Kasumi-1 (cell line): ENCODE measurements at places on chromosomes 3 and 15.

DNA sequence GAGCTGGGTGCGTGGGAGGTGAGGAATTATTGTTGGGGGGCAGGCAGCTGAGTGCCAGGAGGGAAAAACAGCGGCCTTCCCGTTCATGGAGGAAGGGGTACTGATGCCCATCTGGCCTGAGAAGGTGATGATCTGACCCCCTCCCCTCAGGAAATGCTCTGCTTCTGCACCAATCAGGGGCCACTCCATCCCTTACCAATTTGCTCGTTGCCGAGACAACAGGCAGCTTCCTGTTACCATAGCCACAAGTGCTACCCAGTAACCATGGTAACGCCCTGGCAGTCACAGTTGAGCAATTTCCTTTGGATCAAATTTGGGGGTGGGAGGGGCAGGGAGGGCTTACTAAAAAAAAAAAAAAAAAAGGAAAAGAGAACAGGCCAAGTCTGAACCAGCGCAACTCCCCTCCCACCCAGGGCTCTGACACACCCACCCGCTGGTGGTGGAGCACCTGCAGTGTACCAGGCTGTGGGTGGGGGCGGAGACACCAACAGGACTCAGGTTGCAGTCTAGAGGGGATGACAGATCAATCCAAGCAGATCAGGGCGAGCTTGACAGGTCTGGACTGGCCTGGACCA lies 13.7 kb downstream of the CELF6 start:
- peak; percentile 10 for DNase-seq

DNA sequence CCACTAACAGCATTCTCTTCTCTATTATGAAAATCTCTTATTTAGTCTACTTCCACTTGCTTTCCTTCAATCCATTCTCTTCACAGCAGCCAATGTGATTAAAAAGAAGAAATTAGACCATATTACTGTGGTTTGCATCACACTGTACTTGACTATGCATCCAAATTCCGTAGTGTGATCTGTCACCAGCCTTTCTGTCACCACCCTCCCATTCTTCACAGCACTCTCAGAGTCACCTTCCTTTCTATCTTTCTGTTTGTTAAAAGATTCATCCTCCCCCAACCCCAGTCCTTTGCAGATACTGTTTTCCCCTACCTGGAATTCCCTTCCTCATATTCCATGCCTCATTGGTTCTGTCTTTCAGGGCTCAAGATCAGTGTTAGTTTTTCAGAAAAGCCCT lies 55.0 kb upstream of the ABHD10 start:
- DNase-seq, result no peak

- DNase-seq, result no peak
These were observed 356.6 kb upstream of the ROBO2 start for GRCh38 chr3:76683256-76683655.

- DNase-seq, result no peak
These were observed 691.9 kb downstream of the NTRK3 start for GRCh38 chr15:87564681-87565080.

DNA sequence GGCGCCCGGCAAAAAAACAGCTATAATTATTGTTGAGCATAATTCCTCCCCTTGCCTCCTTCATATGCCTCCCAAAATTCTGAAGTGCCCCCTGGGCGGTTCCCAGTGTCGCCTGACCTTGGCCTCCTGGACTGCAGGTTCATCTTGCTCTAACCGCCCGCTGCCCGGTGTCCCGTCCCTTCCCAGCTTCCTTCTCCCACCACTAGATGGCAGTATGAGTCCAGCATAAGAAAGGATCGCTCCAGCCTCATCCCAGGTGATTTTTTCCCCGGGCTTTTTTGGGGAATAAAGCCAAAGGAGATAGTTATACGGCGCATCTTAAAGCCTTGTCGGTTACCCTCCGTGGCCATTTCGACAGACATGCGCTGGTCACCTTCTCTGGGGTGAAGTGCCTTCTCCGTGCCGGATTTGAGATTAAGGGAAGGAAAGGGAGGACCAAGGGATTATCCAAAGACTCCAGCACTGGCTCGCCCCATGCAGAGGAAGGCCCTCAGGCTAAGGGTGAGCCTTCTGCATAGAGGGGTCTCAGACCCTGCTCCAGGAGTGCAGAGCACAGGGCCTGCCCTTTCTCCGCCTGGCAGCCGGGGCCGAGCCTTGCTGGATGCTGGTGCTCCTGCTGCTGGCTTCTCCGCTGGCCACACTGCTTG lies 45.8 kb upstream of the TRA2B start:
- peak; percentile 66 for DNase-seq

GRCh38 chr3:188339410-188340295 lies 185.7 kb downstream of the LPP start:
- DNase-seq, result no peak

DNA sequence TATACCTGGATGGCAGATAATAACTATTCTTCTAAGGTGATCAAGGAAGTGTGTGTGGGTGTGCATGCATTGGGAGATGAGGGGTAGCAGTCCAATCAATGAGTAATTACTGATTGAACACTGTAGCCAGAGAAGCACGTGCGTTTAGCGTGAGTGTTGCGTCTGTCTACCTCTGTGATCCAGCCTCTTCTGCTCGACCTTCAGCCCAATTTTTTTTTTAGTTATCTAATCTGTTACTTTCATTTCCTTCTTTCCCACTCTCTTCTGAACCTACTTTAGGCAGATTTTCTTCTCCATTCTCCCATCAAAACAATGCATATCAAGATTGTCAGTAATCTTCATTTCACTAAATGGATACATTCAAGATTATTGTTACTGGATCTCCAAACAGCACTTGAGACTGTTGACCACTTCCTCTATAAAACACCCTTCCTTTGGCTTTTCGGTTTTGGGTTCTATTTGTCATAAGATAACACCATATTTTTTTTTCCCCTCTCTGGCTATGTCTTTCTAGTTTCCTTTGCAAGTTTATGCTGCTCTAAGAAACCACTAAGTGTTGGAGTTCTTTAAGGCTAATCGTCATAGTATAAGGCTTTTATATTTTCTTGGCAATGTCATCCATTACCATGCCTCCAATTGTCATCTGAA lies 41.0 kb downstream of the MCTP2 start:
- peak; percentile 47 for DNase-seq

- no peak for DNase-seq
These were observed 21.2 kb upstream of the IGF2BP2 start for GRCh38 chr3:185846037-185846436.

GRCh38 chr15:31292391-31293015 lies 34.1 kb upstream of the KLF13 start:
- DNase-seq, result no peak

GRCh38 chr3:45889337-45889736 lies 3.0 kb downstream of the CCR9 start:
- DNase-seq, result no peak

DNA sequence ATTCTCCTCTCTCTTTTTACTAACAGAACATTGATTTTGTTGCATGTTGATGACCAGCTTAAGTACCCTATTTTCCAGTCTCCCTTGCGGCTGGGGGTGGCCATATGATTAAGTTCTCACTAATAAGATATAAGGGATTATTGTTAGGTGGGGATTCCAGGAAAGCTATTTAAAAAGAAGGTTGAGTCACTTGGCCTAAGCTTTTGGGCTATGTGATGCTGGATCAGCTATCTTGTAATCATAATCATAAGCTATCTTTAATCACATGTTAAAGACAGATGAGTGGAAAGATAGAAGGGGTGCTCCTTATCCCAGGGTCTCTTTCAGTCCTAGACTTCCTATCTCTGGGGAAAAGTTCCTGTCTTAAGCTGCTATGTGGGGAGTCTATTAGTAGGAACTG lies 59.9 kb downstream of the CGNL1 start:
- DNase-seq, result no peak

- DNase-seq, result no peak
These were observed 30.0 kb downstream of the PDHB start for GRCh38 chr3:58403513-58404109.

DNA sequence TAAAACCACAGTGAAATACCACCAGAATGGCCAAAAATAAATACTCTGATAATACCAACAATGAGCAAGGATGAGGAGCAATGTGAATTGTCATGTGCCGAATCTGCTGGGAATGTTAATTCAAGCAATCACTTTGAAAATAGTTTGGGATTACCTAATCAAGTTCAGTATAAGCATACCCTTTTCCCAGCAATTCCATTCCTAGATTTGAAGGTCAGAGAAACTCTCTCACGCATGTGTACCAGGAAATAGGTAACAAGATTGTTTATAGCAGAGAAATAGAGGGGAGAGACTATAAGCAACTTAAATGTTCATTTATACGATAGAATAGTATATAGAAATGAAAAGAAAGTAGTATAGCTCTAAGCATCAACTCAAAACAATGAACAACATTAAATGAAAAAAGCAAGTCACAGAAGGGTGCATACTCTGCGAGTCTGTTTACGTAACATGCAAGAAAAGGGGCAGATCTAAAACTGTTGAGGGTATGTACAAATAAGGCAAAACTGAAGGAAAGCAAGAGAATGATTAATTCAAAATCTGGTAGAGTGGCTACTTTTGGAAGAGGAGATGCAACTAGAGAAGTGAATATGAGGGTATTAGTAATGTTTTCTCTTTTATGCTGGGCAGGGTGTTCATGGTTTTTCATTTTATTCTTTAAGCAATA lies 27.4 kb downstream of the TMOD3 start:
- DNase-seq, result no peak

- no peak for DNase-seq
These were observed 18.8 kb downstream of the MYL3 start for GRCh38 chr3:46844397-46844796.

GRCh38 chr3:29525254-29525881 lies 244.5 kb downstream of the RBMS3 start:
- DNase-seq, result no peak

DNA sequence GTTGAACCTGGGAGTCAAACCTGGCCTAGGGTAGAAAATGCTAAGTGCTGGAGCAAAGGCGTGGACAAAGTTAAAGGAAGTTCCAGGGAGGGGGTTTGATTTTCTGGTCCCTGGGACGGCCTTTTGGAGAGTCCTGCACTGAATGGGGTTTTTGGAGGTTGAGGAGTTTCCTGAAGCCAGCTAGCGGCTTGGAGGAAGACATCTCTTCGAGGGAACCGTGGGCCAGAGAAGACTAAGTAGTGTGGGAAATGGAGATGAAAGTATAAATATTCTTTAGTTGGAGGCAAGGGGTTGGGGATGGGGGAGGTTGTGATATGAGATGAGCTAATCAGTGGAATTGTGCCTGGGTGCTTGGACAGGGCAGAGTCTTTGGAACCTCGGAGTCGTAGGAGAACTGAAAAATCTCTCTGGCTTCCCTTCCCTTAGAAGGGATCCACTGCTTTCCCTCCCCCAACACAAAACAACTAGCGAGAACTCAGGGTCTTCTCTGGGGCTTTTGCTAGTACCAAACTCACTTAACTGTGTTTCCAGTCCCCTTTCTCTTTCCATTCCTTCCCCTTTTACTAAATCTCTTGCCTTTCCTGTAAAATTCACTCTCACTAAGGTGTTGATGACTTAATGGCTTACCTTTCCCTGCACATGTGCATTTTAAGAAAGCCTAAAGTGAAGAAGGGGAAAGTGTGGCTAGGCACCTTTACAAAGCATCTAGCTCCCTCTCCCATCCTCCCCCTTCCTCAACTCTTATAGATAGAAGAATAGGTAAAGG lies 1.0 kb downstream of the LPP start:
- DNase-seq, result no peak

- no peak for DNase-seq
These were observed 93.7 kb upstream of the GK5 start for GRCh38 chr3:142319094-142319493.

DNA sequence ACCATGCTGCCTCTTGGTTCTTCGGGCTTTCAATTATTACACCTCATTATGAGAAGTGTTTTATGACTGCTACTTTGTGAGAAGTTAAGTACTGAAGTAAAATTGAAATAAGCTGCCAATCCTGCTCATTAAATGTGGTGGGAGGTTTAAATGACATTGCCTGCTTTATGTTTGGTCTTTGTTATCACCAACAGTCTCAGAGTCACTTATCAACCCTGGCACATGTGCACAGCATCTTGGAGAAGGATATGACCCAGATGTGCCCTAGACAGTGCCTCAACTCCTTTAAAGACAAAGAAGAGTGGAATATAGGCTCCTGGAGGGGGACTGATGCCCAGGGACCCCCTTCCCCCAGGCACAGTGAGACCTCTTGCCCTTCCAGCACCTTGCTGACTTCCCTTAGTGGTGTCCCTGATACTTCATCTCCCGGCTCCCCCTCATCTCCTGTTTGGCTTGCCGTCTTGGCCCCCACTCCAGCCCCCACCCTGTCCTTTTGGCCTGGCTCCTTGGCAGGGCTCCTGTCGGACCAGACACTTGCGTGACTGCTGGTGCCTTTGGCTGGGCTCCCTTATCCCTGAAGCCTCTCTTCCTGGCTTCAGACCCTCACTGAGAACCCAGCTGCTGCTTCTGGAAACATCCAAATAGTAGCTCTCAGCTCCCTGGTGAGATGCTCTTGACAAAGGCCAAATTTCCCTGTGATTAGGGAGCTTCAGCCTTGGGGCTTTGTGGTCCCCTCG lies 39.8 kb downstream of the ARHGAP31 start:
- DNase-seq, result no peak

- no peak for DNase-seq
These were observed 114.7 kb upstream of the LINGO1 start for GRCh38 chr15:77747175-77748077.

DNA sequence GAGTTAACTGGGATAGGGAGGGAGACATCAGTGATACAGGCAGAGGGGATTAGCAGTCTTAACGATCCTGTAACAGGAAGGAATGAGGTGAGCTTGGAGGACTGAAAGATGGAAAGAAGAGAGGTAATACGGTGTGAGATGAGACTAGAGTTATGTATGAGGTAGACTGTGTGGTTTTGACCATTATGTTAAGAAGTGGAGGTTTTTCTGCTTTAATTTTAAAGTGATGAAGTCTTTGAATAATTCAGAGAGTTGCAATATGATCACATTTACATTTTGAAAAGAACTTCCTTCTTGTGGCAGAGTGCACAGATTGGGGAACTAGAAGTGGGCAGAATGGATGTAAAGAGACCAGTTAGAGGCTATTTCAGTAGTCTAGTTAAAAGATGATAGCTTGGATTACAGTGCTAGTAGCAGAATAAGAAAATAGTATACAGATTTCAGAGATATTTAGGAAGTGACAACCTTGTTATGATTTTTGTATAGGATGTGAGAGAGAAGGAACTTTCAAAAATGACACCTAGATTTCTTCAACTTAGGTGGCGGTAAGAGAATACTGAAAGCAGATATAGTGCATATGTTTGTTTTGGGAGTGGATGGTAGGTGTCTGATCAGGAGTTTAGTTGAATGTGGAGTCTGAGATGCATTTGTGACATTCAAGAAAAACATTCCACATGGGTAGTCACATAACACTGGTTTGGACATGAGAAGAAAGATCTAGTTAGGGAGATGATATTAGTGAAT lies 40.5 kb downstream of the STT3B start:
- DNase-seq, result peak; percentile 67
